CD4-positive, alpha-beta T cell treated with Interleukin-4 for 1 hour (primary cell): ENCODE measurements at places on chromosomes 5 and 9.
A peak's percentile ranks its signal among the peaks of the same experiment; 100 is the strongest.

DNA sequence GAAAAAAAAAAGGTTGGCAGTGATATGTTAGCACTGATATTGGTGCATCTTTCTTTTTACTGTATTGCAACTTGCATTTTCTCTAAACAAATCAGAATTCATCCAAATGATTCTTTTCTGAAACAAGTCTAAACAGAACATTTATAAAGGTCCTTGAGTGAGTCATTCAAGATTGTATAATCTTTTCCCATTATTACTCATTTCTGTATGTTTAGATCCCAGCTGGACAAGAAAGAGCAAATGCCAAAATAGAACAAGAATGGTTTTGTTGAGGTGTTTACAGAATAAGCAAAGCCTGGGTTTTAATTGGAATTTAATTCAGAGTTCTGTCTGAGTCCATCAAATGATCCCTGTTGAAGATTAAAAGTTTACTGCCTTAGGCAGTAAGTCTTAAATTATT, 112.3 kb downstream of the VCAN start:
- DNase-seq, result no peak

GRCh38 chr9:121607434-121608167, 43.8 kb upstream of the DAB2IP start:
- no peak for DNase-seq

- peak; percentile 16 for DNase-seq
Measured at GRCh38 chr9:104927216-104927911, 591 bp downstream of the ABCA1 start.

DNA sequence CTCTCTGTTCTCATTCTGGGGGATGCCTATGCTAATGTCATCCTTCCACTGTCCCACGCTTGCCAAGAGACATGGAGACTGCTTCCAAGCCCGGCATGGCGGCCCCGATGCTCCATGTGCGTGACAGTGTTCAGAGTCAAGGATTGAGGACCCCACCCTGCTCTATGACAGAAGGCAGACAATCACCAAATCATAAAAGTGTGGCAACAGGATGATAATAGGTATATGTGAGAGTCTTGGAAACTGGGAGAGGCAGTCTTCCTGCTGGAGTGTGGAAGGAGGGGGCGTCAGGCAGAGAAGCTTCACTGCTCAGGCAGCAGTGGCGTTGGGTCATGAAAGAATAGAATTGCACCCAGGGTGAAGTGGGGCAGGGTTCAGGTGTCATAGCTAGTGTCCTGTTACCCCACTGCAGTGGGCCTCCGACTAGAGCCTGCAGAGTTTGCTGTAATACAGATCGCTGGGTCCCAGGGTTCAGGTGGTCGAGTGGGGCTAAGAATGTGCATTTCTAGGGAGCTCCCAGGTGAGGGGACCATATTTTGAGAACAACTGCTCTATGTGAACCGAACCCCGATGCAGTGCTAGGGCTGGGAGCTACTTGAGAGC, 12.5 kb upstream of the GADD45G start:
- DNase-seq, result no peak

- DNase-seq, result no peak
Measured at GRCh38 chr9:127353882-127354281, 43.1 kb upstream of the SLC2A8 start.

DNA sequence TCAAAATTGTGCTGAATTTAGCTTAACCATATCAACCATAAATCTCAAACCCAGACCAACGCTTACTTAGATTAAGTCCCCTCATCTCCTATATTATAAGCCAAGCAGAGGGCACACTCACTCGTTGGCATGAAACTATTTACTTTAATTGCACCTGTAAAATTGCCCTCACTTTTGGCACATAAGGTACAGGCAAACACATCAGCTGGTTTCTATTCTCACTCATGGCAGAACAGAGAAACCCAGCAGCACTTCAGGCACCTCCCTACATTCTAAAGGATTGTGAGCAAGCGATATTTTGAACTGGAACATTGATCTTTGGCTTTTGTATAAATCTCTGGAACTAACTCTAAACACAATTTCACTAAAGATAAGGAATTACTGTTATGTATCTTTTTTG, 845.6 kb upstream of the CDH6 start:
- DNase-seq, result no peak
